ENCODE measurements at places on chromosomes 6 and 20.

DNA sequence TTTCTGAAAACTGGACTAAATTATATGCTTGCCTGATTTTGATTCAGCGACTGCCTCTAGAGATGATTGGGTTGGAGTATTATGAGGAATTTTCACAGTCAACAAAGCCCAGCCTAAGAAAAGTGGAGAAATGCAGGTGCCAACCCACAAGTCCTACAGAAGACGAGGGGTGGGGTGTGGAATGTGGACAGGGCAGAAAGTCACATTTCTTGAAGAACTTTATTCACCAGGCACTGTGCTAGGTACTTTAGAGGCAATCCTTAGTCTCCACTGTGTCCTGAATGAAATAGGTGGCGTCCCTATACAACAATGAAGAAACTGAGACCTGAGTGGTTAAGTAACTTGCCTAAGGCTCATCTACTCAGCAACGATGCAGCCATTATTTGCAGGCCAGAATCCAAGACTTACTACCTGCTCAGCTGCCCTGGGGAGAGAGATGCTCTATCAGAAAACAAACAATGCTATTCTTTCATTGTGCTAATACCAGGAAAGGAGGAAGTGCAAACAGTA, 106.3 kb downstream of the RNF144B start:
- no peak for DNase-seq

GRCh38 chr20:17494201-17494600, 37.0 kb downstream of the BFSP1 start:
- DNase-seq, result no peak

GRCh38 chr20:19211252-19211651, 1.2 kb upstream of the SLC24A3 start:
- no peak for DNase-seq

DNA sequence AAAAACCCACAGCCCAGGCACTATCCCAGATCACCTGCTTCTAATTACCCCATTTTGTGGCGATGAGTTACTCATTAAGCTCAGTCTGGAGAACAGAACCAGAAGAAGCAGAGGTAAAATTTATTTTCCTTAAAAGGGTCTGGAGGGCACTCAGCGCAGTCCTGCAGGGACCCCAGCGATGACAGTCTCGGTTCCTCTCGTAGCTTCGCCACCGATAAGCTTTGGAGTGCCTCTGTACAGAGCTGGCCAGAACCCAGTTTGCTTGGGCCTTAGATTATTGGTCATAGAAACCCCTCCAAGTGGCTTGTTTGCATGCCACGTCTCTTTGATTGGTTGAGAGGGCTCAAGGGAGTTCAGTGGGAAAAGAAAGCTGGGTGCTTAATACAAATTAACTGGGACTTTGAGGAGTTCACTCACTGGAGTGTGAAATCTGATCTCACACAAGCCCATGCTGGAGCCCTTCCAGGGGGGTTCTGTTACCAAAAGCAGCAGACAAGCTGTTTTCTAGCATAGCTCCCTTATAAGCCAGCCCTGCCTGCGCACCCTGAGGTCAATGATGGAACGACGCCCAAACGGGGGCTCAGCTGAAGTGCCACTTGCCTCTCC, 158.5 kb upstream of the ARID1B start:
- no peak for DNase-seq

DNA sequence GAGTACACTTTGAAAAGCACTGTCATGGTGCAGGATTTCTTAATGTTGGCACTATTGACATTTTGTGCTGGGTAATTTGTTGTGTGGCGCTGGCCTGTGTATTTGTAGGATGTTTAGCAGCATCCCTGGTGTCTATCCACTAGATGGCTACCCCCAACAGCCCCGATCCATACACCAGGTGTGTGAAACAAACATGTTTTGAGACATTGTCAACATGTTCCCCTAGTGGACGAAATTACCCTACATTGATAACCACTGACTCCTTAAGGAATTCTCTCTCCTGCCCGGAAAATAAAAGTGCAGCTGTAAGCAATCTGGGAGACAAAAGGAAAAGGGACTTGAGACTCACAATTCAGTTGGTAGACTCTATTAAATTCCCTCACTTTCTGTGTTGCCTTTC, 52.6 kb upstream of the TMEM200A start:
- no peak for DNase-seq

DNA sequence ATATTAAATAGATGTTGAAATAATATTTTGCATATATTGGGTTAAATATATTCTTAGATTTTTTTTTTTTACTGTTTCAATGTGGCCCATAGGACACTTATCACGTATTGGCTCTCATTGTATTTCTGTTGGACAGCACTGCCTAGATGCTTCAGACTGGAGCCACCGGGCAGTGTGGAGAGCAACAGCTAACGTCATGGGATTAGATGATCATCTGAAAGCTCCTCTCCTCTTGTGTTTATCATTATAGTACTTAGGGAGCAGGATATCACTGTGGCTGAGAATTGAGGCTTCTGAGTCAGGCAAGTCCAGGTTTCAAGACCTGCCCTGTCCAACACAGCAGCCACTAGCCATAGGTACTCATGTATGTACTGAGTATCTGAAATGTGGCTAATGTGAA, 87.4 kb downstream of the ZHX3 start:
- DNase-seq, result no peak

DNA sequence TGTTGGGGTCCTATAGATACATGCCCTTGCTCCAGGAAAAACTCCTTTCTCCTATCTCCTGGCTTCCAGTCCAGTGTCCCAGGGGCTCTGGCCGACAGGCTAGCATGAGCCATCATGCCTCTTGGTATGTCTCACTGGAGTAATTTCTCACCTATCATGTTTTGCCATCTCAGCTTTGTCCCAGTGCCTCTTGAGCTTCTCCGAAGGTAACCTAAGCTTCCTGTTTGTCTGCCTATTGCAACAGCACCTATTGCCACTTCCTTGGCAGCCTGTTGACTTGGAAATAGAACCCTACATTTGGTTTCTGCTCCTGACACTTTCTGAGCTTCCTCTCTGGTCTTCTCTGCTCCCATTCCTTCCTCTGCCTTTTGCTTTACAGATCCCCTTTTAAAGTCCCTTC, 197.7 kb downstream of the KCNQ5 start:
- DNase-seq, result no peak

Measured in urinary bladder (tissue), 4 donors.